T1000 (cell line): ENCODE measurements at places on chromosomes 3 and 15.

DNA sequence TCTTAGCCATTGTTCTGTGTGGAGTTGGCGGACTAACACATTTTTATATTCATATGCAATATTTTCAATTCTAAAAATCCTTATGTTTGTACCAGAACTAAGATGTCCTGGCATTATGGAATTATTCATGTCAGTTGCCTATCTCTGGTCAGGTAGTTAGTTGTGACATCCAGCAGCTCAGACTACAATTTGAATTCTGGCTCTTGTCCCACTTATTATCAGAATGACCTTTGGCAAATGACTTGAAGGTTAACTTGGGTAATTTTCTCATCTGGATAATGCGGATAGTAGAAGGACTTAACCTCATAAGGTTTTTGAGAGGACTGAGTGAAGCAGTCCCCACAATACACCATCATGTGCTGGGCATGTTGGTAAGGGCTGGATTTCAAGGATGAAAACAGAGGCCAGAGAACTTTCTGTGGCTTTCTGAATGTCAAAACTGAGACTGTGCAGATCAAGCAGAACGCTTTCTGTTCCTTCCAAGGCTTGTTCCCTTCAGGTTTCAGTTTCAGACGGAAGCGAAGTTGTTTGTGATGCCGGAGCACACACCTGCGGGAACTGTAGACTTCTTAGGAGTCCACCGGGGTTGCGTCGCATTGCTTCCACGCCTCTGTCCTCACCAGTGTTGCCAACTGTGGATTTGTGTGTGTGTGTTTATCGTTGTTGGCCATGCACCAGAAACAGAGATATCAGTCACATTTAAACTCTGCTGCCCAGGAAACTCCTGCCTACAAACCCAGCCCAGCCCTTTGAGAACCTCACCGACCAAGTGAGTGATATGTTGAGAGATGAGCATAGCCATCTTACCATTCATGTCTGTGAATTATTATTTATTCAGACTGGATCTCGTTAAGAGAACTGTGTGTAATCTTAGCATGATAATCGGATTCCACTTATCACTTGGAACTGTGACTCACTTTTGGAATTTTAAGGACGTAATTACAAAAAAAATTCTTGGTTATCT lies 76.0 kb downstream of the PTPRG start:
- DNase-seq, result no peak

DNA sequence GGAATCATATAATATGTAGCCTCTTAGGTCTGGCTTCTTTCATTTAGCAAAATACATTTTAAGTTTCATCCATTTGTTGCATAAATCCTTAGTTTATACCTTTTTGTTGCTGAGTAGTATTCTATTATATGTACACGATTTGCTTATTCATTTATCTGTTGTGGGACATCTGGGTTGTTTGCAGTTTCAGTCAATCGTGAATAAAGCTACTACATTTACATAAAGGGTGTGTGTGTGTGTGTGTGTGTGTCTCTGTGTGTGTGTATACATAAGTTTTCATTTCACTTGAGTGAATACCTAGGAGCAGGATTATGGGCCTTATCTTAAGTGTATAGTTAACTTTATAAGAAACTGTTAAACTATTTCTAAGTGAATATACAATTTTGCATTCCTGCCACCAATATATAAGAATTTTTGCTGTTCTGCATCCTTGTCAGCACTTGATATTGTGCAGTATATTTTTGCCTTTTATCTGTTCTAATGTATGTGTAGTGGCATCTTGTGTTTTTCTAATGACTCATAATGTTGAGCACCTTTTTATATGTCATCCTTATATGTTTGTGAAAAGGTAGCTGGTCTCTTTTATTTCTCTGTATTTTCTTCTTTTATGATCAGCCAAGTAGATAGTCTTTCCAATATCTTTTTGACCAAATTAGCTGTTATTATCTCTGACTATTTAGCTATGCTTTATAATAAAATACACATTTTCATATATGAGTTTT lies 55.0 kb downstream of the GLCE start:
- DNase-seq, result no peak

GRCh38 chr15:99097441-99098410 lies 7.2 kb upstream of the SYNM start:
- DNase-seq, result no peak

DNA sequence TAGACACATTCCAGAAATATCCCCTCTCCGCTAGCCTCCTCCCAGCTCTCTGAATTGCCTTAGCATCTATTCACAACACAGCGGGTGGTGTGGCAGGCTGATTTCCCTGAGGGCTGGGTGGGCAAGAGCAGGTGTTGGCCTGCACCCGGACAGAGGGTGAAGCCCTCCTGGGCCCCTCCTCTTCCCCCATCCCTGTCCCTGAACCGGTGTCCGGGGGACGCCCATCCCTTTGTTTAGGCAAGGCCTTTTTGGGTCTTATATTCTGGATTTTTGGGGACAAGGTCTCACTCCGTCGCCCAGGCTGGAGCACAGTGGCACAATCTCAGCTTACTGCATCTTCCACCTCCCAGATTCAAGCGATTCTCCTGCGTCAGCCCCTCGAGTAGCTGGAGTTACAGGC lies 55.2 kb upstream of the KLHL25 start:
- DNase-seq, result no peak

GRCh38 chr15:77195586-77195985 lies 124.7 kb upstream of the TSPAN3 start:
- no peak for DNase-seq

DNA sequence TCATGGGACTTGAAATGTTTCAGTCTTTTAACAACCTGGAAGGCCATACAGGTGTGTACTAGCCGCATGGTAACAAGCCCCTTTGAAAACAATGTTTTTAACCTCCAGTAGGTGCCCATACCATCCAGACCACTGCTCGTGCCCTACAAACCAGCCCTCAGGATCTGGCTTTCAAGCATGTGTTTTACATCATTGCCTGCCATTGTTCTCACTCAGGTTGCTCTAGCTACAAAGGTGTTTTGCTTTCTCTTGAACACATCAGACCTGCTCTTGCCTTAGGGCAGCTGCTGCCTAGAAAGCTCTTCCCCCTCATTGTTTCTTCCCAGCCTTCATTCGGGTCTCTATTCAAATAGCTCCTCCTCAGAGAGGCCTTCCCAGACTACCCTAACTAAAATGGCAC lies 32.3 kb upstream of the MAP3K13 start:
- DNase-seq, result no peak

- DNase-seq, result no peak
Measured at GRCh38 chr3:2851361-2851760, 258.8 kb downstream of the IL5RA start.

GRCh38 chr15:58448331-58448730 lies 16.5 kb downstream of the LIPC start:
- no peak for DNase-seq

GRCh38 chr3:123733341-123733740 lies 148.5 kb upstream of the HACD2 start:
- no peak for DNase-seq

DNA sequence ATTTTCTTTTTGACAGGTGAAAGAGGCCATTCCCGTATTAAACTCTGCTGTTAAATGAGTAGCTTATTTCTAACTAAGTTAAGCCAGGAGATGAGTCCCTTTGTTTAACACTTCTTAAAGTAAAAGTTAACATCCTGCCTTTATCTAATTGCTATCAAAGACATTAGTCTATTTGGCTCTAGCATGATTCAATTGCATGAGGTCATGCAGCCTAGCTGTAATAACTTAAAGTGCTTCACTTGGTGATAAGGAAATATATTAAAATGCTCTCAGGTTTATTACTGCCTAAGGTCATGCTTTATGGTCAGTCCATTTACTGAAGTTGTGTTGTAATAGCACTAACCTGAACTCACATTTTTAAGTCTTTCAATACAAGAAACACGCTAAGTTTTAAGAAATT lies 82.3 kb upstream of the MLF1 start:
- no peak for DNase-seq

GRCh38 chr15:23687143-23687470 lies at the start of gene NDN:
Gene NDN (minus strand): TSS chr15:23687305. CDS start chr15:23687217, 88 bp downstream.
- DNase-seq, result no peak

- DNase-seq, result no peak
Measured at GRCh38 chr3:37899101-37899707, 37.5 kb downstream of the CTDSPL start.

DNA sequence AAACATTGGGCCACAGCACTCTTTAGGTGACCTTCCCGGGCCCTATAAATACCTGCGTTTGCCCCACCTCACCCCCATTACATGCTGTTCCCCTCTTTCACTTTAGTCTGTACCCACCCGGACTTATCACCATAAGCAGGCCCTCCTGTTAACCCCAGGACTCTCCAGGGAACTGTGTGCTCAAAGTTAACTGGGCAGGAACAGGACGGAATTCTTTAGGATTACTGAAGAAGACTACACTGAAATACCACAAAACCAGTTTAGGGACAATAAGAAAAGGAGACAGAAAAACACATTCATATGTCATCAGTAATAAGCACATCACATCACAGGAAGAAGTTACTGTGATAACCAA lies 45.5 kb downstream of the FSIP1 start:
- no peak for DNase-seq

- DNase-seq, result no peak
Measured at GRCh38 chr3:100682056-100682853, 27.0 kb upstream of the TFG start.

DNA sequence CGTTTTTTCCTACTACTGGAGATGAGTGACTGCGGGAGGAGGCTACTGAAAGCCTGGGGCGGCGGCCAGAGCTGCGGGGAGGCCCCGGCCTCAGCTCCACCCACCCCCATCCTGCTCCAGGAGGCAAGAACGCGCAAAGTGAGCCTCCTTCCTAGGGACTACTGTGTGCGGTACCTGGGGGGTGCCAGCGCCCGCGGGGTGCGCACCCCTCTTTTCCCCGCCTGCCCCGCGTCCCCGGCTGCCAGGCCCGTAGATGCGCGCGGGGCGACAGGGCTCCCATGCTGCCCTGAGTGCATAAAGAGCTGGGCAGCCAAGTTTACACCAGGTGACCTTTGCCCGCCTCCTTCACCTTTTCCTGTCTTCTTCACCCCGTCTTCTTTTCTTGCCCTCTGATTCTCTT lies 2.5 kb upstream of the USF3 start:
- DNase-seq, result no peak

- no peak for DNase-seq
Measured at GRCh38 chr3:182716114-182716688, 77.1 kb upstream of the ATP11B start.

GRCh38 chr3:31523543-31523942 lies 9.2 kb upstream of the STT3B start:
- DNase-seq, result no peak

DNA sequence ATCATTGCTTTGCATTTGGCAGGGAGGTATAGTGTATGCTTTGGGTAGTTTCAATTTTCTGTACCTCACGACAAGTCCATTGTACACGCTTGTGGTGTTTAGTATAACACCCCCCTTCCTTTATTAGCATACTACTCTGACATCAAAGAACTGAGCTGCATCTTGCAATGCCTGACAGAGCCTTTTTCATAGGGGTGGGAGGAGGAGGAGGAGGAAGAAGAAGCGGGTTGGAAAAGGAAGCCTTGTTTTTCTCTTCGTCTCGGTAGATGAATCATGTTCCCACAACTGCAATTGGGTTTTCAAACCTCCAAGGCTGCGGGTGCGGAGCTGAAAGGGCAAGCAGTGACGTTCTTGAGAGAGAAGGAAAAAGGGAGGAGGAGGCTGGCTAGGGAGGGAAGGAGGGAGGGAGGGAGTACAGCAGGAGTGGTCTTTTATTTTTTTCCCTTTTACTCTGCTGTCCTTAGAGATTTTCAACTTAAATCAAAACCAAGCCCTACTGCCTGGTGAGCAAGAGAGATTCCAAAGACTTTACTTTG lies 175.7 kb downstream of the KLHL25 start:
- DNase-seq, result peak; percentile 36

GRCh38 chr15:29456255-29456654 lies 186.6 kb upstream of the NSMCE3 start:
- no peak for DNase-seq

DNA sequence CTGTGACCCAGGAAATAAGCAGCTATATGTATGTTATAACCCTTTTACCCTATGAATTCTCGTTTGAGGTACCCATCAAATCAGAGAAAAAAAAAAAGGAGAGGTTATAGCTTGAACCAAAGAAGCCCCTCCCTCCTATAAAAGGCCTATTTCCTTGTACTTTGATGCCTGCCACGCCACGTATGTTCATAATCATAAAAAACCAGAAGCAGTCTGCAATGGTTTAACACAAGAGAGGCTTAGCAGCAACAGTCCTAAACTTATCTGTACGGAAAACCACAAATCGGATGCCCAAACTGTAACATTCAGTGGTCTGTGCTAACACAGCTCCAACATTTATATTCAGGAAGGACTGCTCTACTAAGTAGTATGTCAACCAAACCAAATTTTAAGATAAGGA lies 21.2 kb downstream of the CCR8 start:
- no peak for DNase-seq
